NCI-H446 treated with DMSO at 0.1 percent for 48 hours (cell line): ENCODE measurements at places on chromosomes 1 and 21.

- DNase-seq, result no peak
These were observed 149.5 kb downstream of the TTLL7 start for GRCh38 chr1:83849191-83850061.

DNA sequence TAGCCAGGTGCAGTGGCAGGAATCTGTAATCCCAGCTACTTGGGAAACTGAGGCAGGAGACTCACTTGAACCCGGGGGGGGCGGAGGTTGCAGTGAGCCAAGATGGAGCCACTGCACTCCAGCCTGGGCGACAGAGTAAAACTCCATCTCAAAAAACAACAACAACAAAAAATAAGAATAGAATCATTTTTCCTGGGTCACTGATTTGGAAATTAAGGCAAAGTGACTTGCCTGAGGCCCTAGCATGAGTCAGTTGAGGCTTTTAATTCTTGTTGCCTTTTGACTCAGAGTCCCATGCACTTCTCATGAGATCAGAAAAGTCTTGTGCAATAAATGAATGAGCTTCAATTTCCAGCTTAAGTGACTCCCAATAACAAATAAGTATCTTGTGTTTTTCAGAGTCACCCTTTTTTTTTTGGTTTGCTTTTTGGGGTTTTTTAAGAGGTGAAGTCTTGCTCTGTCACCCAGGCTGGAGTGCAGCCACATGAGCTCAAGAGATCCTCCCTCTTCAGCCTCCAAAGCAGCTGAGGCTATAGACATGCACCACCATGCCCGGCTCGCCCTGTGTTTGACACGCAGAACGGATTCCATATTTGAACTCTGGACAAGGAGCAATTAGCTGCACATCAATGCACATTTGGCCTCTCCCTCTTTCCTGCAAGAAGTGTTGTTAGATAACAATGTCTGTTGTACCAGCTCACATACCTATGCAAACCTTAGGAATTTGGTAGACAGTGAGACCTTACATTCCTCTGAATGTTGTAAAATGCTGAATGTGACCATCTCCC is 3.4 kb upstream of the PLEKHM2 start:
- no peak for DNase-seq

DNA sequence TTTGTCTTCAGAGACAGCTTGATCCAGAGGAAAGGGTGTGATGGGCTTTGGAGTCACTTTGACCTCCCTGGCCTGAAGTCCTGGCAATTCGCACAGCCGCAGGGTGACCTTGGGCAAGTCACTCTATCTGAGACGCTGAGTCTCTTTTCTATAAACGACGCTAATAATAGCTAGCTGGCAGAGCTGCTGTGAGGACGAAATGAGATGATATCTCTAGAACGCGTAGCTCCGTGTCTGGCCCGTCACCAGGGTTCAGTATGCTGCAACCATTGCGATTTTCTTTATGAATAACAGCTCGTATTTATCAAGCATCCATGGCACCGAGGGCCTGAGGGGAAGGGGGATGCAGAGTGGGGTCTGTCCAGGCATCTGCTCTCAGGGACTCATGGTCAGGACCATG is 58.7 kb downstream of the IGSF21 start:
- DNase-seq, result no peak

DNA sequence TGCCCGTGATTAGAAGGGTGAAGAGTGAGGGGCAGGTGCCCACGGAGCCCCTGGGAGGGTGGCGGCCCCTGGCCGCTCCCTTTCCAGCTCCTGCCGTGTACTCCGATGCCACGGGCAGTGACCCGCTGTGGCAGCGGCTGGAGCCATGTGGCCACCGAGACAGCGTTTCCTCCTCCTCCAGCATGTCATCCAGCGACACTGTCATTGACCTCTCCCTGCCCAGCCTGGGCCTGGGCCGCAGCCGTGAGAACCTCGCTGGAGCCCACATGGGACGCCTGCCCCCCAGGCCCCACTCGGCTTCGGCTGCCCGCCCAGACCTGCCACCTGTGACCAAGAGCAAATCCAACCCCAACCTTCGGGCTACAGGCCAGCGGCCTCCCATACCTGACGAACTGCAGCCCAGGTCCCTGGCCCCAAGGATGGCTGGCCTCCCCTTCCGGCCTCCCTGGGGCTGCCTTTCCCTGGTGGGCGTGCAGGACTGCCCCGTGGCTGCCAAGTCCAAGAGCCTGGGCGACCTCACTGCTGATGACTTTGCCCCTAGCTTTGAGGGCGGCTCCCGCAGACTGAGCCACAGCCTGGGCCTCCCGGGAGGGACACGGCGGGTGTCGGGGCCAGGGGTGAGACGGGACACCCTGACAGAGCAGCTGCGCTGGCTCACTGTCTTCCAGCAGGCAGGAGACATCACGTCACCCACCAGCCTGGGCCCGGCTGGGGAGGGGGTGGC is 22.0 kb downstream of the PANK4 start:
- no peak for DNase-seq

DNA sequence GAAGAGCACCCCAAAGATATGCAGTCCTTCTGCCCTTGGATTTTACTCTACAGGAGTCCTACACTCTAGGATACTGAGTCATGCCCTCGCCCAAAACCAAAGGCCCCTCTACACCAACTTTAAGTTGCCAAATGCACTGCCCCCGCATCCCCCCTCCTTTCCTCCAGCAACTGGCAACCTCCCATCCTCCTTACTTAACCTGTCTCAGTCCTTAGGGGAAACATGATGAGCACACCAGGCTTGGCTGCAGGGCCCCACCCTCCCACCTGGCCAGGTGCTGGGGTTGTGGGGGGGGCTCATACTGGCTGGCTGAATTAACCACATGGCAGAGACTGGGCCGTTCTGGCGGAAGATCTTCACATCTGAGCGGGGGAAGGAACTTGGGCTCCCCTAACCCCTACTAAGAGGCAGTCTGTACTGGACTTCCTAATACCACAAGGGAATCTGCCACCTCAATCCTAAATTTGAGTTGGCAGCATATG is 1.2 kb downstream of the HDGF start:
- DNase-seq, result no peak

DNA sequence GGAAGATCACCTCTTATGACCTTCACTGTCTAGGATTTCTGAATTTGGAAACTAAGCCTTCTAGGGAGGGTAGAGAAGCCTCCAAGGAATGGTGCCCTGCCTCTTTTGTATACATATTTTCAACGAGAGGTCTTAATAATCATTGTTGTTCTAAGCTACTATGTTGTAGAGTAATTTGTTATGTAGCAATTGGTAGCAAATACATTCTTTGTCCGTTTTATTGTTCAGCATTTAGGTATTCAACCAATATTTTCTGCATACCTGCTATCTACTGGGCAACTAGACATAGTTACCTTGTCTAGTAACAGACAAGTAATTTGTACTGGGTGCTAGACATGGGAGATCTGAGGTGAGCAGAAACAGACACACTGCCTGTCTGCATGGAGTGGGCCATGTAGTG is 20.8 kb upstream of the NCF2 start:
- DNase-seq, result no peak

- DNase-seq, result no peak
These were observed 34.1 kb downstream of the TMCO4 start for GRCh38 chr1:19765623-19766022.

GRCh38 chr1:84753516-84754385 is 63.5 kb upstream of the SSX2IP start:
- DNase-seq, result peak; percentile 47

GRCh38 chr21:33841561-33841960 is 74.0 kb downstream of the ATP5PO start:
- DNase-seq, result no peak

- DNase-seq, result peak; percentile 5
These were observed 53.6 kb downstream of the MAB21L3 start for GRCh38 chr1:116164604-116165368.

DNA sequence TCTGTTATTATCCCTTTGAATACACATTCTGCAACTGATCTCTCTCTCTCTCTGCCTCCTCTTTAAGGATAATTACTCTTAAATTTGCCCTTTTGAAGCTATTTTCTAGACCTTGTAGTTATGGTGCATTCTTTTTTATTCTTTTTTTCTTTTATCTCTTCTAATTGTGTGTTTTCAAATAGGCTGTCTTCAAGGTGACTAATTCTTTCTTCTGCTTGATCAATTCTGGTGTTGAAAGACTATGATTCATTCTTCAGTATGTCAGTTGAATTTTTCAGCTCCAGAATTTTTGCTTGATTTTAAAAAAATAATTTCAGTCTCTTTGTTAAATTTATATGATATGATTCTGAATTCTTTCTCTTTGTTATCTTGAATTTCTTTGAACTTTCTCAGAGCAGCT is 95.6 kb upstream of the GPR52 start:
- no peak for DNase-seq

- no peak for DNase-seq
These were observed 6.4 kb downstream of the NUAK2 start for GRCh38 chr1:205315008-205315618.

DNA sequence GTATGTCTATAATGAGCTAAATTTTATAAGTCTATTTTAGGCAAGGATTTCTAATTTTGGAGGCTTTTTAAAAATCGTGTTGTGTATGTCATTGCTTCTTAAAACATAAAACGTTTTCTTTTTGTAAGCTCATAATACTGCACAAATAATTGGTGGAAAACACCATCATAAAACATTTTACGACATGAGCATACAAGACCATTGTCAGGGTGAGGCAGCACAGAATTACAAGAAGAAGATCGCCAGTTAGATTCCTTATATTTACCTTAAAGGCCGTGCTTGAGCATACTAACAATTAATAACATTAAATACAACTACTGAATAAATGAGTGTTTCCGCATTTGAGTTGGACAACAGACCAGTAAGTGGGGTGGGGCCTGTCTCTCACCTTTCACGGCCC is 19.1 kb upstream of the LMX1A start:
- no peak for DNase-seq

DNA sequence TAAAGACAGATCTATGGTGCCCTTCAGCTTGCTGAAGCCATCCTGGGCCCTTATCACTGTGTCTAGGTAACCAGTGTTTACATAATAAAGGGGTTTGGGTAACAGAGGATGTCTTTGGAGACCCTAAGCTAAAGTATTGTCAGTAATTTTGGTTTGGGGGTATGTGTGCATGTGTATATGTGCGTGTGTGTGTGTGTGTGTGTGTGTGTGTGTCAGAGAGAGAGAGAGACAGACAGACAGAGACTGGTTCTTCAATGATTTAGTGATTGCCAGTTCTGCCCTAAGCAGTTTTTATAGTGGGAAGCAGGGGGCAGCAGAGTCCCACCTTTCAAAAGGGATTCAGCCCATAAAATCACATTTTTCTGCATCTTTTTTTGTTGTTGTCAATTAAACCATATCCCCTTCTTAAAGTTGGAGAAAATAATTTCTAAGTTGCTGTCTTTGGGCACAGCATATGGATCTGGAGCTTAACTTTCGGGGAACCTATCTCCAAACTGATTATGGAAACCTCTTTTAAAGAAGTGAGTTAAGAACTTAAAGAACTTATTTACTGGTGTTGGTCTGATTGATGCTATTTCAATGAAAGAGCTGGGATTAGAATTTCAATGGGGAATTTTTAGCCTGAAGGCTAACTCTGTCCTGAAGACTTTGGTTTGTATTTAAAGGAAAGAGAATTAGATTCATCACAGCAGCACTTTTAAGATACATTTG is 51.1 kb downstream of the ZNF326 start:
- no peak for DNase-seq

GRCh38 chr1:63701187-63701586 is 72.6 kb upstream of the ROR1 start:
- DNase-seq, result no peak

- DNase-seq, result no peak
These were observed 118.5 kb upstream of the SPAG17 start for GRCh38 chr1:118303534-118303933.

GRCh38 chr1:160108888-160109662 is 6.5 kb upstream of the ATP1A2 start:
- DNase-seq, result no peak

GRCh38 chr1:45569571-45569961 is 14.3 kb upstream of the NASP start:
- DNase-seq, result no peak

GRCh38 chr1:203669739-203670138 is 43.1 kb downstream of the ATP2B4 start:
- no peak for DNase-seq

GRCh38 chr1:37472281-37472680 is 2.1 kb upstream of the ZC3H12A start:
- DNase-seq, result no peak

DNA sequence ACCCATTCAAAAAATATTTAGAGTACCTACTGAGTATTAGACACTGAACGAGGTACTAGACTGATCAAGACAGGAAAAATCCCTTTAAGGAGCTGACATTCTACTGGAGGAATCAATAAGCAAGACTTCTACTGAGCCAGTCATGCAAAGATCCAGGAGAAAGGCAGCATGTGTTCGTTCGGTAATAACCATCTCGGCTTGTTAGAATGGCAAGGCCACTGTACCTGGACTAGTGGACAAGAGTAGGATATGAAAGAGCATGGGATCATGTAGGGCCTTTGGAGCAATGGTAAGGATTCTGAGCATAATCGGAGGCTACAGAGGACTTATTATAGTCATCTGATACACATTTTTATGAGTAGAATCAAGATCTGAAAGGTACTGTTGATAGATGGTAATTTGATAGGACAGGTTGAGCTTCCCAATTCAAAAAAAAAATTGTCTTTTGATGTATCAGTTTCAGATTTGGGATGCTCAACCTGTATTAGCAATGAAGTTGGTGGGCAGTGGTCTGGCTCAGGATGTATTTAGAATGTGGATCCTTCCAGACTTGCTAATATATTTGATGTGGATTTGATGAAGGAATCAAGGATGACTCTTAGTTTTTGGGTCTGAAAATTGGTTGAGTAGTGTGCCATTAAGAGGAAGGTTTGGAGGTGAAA is 2.3 kb downstream of the COX20 start:
- no peak for DNase-seq

DNA sequence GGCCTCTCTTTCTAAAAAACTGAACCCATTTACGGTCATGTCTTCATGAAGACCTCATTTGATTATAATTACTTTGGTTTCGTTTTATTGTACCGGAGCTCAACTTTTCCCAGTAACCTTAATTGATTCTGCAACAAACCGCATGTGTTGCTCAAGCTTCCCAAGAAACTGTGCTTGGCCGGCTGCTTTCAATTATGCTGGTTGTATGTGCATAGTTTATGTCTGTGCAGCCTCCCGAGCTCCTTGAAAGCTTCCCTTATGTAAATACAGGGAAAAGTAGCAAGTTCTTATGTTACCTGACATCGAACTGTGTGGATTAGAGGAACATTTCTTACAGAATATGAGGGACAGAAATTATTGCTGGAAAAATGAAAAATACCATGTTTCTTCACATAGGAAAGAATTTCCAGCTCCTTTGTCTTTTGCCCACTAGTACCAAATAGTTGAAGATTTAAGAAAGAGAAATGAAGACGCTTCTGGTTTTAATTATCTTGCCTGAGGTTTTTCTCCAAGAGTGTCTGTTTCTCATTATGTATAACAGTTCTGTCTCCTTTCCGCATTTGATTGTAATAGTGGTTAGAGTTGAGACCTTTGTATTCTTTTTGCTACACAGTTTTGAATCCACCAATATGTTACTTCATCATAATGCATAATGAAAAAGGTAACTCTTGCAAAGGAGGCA is 2.1 kb downstream of the VCAM1 start:
- no peak for DNase-seq

GRCh38 chr1:178093951-178094738 is at the start of gene RASAL2:
RASAL2 (plus strand) TSS chr1:178094104; CDS start chr1:178094493, 389 bp downstream.
- DNase-seq, result peak; percentile 36
